T-helper 17 cell (primary cell): ENCODE measurements at places on chromosomes 3 and 15. TPM values are rescaled to one million over a fixed set of nuclear protein-coding genes. Genes with fewer than 3 reads are reported as not detected.

DNA sequence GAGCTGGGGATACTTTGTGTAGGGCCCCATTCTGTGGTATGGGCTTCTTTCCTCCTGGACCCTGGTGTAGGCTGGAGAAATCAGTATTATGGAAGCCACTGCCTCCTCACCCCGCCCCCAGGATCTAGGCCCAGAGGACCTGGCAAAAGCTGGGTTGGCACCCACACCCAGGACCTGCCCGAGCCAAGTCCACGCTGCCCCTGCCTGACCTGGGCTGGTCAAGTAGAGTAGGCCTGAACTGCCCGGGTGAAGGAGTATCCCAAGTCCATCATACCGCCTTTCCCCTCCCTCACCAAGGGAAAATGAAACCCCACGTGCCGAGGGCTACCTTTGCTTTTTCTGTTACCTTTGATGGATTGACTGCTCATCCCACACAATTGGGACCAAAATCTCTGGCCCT, 37.7 kb upstream of the TRAK1 start:
- DNase-seq, result no peak

GRCh38 chr3:190579514-190580137, 65.7 kb downstream of the IL1RAP start:
- no peak for DNase-seq

GRCh38 chr15:74304431-74304830, 63.0 kb downstream of the CYP11A1 start:
- DNase-seq, result no peak

GRCh38 chr15:76809412-76810103, 95.6 kb downstream of the SCAPER start:
- DNase-seq, result no peak

DNA sequence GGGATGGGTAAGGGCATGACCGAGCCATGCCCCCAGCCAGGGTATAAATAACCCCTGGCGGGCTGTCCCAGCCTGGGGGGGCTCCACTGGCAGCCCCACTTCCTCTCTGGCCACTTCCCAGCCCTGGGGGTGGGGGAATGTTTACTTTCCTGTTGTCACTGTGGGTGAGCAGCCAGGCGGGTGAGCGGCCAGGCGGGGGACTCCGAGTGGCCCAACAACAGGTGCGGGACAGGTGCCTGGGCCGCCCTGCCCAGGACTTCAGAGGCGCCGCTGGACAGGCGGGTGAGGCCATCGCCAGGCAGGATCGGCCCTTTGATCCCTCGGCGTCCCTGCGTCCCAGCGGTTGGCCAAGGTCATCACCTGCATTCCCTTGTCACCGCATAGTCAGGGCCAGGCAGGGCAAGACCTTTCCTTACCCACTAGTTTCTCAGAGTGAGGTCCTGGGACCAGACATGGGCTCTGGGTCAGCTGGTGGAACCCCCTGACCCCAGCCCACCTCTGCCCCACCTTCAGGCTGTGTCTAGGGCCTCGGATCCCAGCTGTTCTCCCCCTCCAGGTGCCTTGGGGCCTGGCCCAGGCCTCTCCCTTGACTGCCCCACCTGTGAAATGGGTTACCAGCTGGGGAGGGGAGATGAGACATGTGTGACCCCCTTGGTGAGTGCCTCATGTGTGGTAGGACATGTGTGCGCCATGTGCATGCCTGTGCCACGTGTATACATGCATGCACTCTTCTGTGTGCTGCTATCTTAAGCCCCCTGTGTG, 16.6 kb downstream of the SEMA3F start:
- no peak for DNase-seq

- DNase-seq, result no peak
Observed at GRCh38 chr3:129119365-129120100, 2.1 kb downstream of the RAB43 start.

DNA sequence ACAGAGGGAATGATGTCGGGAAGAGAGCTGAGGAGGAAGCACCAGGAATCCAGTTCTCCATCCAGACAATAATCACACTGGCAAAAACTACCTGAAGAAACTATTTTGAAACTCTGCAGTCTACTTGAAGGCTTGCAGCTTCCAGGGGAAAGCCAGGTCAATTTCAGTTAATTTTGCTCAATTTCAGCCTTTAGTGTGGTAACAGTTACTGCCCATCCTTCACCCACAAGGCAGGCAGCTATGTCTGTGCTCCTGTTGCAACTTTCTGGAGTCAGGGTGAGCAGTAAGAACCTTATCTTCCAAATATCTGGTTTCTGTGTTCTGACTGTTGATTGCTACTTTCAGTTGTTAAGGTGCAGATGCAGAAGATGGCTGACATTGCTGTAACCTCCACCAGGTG, 221.7 kb downstream of the ADAMTS17 start:
- no peak for DNase-seq

RASA2 gene
- 57.9 TPM for total RNA-seq

GPR62 gene
- total RNA-seq, result not detected
